ENCODE measurements at places on chromosomes 2 and 18. TPM values are rescaled to one million over a fixed set of nuclear protein-coding genes. Genes with fewer than 3 reads are reported as not detected.

GRCh38 chr18:7447318-7448028 is 119.6 kb upstream of the PTPRM start:
- DNase-seq = no peak

GRCh38 chr18:8260319-8260718 is 348.9 kb upstream of the RAB12 start:
- DNase-seq = no peak

- DNase-seq = no peak
These were observed 15.2 kb upstream of the TSPYL6 start for GRCh38 chr2:54271189-54271588.

PLCD4 gene
- total RNA-seq = 0.74 TPM

RTP5 gene
- not detected for total RNA-seq

Data from natural killer cell treated with Interleukin-12 subunit alpha and Interleukin-12 subunit beta and Interleukin-15 and Interleukin-18, amount 100 ng/mL, for 72 hours (primary cell).